ENCODE measurements at places on chromosomes 6 and 20.
A peak's percentile ranks its signal among the peaks of the same experiment; 100 is the strongest.

DNA sequence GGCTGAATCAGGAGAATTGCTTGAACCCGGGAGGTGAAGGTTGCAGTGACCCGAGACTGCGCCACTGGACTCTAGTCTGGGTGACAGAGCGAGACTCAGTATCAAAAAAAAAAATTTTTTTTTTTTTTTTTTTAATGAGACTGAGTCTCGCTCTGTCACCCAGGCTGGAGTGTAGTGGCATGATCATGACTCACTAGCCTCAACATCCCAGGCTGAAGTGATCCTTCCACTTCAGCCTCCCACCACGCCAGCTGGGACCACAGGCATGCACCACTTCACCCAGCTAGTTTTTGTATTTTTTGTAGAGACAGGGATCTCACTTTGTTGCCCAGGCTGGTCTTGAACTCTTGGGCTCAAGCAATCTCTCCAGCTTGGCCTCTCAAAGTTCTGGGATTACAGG lies 53.3 kb downstream of the MYO6 start:
- no peak for DNase-seq

- no peak for DNase-seq
These were observed 950 bp downstream of the PEDS1 start for GRCh38 chr20:50152394-50153152.

DNA sequence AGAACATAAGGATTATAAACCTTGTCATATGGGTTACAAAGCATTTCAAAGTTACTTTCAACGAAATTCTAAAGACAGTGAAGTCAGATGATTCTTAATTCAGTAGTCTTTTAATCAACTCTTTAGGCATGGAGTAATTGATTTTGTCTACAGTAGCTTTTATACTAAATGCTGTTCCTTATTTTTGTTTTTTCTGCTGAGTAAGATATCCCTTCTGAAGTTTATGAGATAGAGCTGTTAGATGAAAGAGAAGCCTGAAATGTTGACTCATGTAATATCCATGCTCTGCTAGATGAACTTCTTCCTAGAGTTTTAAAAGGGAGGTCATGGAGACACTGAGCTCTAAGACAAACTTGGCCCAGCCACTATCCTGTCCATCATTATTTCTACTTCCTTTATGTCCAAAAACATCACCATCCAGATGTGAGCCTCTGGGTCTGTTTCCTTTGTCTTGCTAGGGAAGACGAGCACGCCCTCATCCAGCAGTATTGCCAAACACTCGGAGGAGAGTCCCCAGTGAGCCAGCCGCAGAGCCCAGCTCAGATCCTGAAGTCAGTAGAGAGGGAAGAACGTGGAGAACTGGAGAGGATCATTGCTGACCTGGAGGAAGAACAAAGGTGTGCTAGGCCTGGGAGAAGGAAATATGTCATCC lies 550.3 kb downstream of the UTRN start:
- no peak for DNase-seq

DNA sequence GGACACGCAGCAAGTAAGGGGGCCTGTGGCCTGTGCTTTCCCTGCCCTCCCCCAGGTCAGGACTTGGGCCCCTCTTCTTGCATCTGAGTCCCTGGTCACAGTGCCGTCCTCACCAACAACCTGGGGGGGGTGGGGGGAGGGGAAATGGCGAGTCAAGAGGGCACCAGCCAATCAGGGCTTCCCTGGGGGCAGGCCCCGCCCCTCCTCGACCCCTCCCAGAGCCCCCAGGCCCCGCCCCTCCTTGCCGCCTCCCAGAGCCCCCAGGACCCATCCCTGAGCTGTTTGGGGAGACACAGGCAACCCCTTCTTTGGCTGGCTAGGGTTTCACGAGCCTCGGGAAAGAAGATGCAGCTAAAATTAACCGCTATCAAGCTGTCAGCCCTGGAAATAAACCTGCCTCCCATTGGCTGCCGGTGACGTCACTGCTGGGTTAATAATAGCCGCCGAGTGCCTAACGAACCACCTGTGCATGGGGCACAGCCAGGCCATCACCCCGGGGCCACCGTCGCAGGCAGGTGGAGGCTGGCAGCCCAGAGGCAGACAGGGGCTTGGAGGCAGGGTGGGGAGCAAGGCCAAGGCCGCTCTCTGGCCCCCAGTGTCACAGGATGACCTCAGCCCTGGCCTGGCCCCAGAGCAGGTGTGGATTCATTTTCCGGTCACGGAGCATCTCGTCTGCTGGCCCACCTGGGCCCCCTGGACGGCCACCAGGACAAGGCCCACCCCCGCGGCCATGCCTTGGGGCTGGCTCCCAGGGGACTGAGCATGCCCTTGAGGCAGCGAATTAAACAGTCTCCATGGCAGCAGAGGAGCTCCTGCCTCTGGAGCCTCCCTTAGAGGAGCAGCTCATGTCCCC lies 3.2 kb upstream of the EEF1A2 start:
- DNase-seq, result peak; percentile 65

GRCh38 chr20:19098117-19098516 lies 114.3 kb upstream of the SLC24A3 start:
- no peak for DNase-seq

- peak; percentile 56 for DNase-seq
These were observed 70.3 kb downstream of the SCAND1 start for GRCh38 chr20:35883778-35884540.

DNA sequence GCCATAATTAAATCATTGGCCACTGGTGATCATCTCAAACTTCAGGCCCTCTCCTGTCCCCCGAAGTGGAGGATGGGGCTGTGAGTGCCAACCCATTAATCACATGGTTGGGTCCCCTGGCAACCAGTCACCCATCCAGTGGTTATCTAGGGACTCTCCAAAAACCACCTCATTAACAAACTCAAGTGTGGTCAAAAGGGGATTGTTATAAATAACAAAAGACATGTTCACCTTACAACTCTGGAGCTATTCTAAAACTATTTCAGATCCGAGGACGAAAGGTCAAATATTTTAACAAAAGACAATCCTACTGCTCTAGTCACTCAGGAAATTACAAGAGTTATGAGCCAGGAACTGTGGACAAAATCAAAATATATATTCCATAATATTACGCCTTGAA lies 95.5 kb upstream of the PRND start:
- DNase-seq, result no peak

GRCh38 chr6:14397518-14397901 lies 279.9 kb downstream of the CD83 start:
- no peak for DNase-seq

DNA sequence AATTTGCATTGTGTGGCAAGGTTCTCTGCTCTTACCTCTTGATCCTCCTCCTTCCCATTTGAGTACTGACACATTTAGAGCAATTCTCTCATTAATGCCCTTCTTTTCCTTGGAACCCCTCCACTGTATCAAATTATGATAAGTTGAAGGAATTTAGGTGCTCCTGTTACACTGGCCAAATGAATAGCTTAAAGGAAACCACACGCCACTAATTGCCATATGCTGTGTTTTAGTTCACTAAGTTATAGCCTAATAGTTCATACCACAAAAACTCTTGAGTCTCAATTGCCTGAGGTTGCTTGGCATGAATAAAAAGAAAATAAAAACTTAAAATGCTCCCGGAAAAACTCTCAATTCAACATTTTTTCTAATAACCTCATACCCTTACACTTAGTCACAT lies 1239.3 kb downstream of the EPHA7 start:
- DNase-seq, result no peak

GRCh38 chr6:158688860-158689259 lies 39.0 kb downstream of the SYTL3 start:
- DNase-seq, result no peak

- peak; percentile 93 for DNase-seq
These were observed 150.7 kb upstream of the BTBD3 start for GRCh38 chr20:11766961-11767360.

DNA sequence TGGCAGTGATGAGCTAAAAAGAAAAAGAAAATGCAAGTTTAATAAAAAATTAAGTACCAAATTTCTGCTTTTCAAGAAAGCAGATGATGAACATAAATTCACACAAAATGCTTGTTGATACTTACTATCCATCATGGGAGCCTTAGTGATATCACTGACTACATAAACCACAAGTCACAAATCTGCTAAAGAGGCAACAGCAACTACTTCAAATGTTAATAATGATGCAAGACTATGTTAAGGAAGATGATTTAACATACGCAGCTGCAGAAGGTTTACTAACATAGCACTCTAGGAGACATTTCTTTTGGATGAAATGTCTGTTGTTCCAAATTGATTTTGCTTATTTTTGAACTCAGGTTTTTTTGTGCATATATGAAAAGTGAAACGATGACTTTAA lies 18.6 kb downstream of the FYN start:
- no peak for DNase-seq

DNA sequence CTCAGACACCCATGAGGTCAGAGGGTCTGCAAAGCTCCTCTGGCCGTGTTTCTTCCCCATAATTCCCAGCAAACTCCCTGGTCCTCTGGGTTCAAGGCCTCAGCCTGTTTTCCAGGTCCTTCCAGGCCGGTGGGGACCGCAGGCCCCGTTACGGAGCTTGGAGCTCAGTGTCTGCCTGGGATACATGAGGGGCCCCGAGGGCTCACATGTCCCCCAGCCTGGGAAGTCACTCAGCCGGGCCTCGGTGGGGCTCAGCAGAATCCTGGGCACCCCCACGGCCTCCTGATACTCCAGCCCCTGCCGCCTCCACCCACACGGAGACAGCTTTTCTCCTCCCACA lies 3.4 kb upstream of the SULF2 start:
- no peak for DNase-seq

DNA sequence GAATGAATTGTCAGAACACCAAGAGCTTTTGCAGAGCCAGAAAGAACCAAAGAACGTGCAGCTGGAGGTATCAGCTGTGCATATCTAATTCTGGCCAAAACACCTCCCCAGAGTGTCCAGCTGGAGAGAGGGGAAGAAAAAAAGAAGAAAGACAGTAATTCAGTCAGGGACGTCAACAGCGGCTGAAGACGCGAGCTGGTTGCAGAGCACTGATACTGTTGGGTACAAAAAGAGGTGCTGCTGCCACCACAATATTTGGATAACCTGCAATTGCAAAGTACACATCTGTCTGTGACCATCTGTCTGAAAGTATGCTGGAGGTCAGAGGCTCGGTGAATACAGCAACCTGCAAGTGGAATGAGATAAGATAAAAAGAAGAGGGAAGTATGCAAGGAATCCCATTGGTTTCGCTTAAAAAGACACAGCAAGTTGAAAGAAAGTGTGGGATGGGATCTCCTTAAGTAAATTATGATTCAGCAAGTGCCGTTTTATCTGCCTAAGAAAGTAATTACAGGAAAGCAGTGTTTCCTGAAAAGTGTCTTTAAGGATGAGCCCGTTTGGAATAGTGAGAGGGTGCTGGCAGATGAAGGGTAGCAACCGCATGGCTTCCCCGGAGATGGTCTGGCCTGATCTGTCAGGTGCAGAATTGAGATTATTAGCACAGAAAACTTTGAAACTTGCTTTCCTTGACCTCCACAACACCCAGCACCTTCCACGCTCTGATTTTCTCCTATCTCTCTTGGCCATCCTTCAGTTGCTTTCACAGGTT lies 189.9 kb upstream of the PRDM1 start:
- no peak for DNase-seq

DNA sequence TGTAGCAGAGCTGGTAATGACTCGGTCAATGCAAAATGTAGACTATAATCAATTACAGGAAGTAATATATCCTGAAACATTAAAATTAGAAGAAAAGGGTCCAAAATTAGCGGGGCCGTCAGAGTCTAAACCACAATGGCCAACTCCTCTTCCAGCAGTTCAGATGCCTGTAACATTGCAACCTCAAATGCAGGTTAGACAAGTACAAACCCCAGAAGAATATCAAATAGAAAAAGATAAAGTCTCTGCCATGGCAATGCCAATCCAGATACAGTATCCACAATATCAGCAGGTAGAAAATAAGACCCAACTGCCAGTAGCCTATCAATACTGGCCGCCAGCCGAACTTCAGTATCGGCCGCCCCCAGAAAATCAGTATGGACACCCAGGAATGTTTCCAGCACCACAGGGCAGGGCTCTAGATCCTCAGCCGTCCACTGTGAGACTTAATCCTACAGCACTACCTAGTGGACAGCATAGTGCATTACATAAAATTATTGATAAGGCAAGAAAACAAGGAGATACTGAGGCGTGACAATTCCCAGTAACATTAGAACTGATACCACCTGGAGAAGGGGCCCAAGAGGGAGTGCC lies 158.4 kb downstream of the GPX5 start:
- DNase-seq, result peak; percentile 60

DNA sequence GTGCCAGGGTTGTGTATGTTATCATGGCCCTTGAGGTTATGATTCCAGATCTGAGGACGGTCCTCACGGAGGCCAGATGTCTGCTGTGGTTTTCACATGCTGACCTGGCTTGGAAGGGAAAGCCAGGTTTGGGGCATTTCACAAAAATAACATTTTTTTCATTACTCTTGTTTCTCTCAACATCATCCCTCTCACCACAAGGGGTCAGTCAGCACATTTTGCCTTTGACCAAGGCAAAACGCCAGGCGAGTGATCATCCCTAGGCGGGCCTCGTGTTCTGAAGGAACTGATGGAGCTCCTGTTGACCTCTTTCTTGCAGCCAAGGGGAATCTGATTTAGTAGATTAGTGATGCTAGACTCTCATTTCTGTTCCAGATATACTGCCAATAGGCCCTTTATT lies 133.5 kb downstream of the TBC1D7 start:
- no peak for DNase-seq

- no peak for DNase-seq
These were observed 82.6 kb downstream of the THBS2 start for GRCh38 chr6:169171016-169171415.

Data from NCI-H1105 treated with DMSO at 0.1 percent for 48 hours (cell line).